CD4-positive, alpha-beta T cell (primary cell): ENCODE measurements at places on chromosomes 16 and 17. TPM values are rescaled to one million over a fixed set of nuclear protein-coding genes. Genes with fewer than 3 reads are reported as not detected.

The CCDC92B gene
- 0.28 TPM for total RNA-seq

GRCh38 chr17:10871914-10872313, 34.0 kb upstream of the PIRT start:
- no peak for DNase-seq

DNA sequence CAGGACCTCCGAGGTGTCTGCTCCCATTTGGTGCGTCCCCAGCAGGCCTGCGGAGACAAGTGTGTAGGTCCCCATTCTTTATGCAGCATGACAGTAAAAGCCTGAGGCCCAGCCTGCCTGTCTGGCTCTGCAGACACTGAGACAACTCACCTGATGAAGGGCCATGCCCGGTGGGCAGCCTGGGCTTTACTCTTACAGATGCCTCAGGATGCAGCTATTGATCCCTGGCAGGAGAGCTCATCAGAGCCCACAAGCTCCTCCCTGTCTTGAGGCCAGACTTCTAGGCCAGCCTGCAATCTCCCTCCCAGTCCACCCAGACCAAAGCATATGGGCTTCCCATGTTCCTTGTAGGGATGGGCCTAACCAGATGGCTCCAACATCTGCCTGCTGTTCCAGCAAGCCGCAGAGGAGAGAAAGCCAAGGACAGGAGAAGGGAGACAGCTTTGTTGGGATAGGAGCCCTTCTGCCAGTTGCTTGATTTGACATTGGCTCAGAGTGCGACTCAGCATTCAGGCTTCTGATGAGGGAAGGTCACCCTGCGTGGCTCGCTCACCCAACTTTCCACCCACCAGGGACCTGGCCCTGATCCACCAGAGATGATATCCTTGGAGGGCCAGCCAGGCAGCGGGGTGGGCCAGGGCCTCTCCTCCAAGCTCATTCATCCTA, 87.5 kb downstream of the SOCS1 start:
- DNase-seq: no peak

GRCh38 chr17:6997171-6997570, 1.3 kb downstream of the ALOX12 start:
- DNase-seq: no peak

DNA sequence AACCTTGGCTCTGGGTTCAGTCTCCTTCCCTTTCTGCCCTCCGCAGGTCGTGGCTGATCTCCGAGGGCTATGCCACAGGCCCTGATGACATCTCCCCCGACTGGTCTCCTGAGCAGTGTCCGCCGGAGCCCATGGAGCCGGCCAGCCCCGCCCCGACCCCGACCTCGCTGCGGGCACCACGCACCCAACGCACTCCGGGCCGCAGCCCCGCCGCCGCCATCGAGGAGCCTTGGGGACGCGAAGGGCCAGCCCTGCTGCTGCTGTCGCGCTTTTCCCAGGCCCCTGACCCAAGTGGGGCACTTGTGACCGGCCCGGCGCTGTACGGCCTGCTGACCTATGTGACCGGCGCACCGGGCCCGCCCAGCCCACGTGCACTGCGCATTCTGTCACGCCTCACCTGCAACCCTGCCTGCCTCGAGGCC, 5.1 kb downstream of the ARMC5 start:
- DNase-seq: no peak
